NCI-H1417 treated with DMSO at 0.1 percent for 48 hours (cell line): ENCODE measurements at places on chromosomes 2 and 18.

DNA sequence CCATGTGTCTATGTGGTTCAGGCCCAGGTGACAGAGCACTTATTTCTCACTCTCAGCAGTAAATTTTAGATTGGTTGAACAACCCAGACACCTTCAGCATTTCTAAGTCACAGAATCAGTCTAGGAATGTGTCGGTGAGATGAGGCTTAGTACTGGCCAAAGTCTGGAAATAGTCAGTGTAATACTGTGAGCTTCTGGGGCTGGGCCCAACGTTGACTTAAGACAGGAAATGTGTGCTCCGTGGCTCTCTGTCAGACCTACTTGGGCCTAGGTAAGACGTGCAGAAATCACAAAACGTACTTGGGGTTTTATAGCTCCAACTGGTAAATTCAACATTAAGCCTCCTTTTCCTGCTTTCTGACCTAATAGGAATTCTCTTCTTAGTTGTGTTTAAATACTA lies 160.3 kb upstream of the COL3A1 start:
- DNase-seq = no peak

DNA sequence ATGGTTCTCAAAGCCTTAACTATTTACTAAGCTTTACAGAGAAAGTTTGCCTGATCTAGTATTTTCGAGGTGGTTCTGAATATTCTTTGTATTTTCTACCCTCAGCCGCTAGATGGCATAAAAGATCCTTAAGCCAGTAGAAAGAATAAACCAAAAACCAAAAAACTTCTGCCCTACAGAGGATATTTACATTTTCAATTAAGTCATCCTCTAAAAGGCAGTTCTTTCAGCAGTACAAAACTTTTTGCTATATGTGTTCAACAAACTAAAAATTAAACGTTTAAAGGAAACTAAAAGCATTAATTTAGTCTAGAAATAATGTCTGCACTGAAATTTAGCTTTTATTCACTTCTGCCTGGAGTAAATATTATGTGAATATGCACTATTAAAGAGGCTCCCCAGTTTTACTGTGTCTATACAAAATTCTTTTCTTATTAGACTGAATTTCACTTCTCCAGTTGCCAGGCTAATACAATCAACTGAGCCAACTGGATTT lies 297.5 kb downstream of the PIEZO2 start:
- no peak for DNase-seq

DNA sequence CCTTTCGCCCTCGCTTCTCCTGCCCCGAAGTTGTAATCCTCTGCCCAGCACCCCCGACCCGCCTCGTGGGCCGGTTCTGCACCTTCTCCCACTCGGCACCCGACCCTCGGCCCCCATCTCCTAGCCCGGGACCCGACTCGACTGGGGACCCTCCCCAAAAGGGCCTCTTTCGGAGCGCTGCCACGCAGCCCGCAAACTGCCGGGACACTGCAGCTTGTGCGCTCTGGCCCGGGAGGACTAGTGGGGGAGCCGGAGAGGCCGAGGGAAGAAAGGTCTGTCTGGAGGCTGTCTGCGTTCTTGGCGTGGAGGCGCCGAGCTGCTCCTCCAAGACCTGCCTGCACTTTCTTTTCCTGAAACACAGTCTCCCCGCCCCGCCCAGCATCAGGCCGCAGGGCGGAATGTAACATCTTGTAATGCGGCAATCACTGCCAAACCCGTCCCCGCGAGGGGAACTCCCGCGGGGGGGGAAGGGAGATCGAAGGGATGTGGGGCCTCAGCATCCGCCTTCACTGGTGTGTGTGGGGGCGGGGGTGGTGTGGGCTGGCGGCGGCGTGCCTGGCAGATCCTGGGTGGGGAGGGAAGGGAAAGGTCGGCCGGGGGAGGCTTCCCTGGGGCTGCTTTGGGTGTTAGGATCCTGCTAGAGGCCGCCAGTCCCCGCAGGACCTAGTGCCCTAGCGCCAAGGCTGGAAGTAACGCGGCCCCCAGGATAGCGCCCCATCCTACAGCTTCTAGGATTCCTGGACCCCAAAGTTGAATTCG lies 7.4 kb downstream of the DLX2 start:
- no peak for DNase-seq

GRCh38 chr2:60479226-60480088 lies 74.0 kb downstream of the BCL11A start:
- DNase-seq = no peak

DNA sequence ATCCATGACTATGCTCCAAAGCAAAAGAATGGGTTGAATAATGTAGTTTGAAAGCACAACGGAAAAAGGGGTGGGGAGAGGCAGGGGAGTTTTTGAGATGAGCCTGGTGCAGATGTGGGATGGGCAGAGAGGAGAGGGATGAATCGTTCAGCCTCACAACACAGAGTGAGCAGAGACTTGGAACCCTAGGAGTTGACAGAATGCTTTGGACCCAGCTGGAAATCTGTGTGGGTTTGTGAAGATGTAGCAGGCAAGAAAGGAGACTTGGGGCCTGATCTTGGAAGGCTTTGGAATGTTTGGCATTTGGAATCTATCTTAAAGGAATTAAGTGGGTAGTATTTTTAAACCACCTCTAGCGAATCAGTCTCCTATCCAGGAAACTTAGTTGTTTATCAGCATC lies 66.0 kb upstream of the KCTD1 start:
- no peak for DNase-seq

GRCh38 chr2:136929531-136929930 lies 164.2 kb downstream of the THSD7B start:
- DNase-seq = no peak

- DNase-seq = no peak
These were observed 32.0 kb upstream of the TFCP2L1 start for GRCh38 chr2:121316986-121317385.

GRCh38 chr2:196247114-196247975 lies 76.0 kb upstream of the STK17B start:
- DNase-seq = no peak

- no peak for DNase-seq
These were observed 81.5 kb downstream of the AFF3 start for GRCh38 chr2:100060875-100061274.

- no peak for DNase-seq
These were observed 21.3 kb downstream of the NBEAL1 start for GRCh38 chr2:203035879-203036470.

GRCh38 chr2:100275200-100275589 lies 47.1 kb downstream of the LONRF2 start:
- no peak for DNase-seq

- no peak for DNase-seq
These were observed 43.1 kb downstream of the AAK1 start for GRCh38 chr2:69600425-69600824.

- DNase-seq = no peak
These were observed 2.0 kb upstream of the CAPN10 start for GRCh38 chr2:240584486-240585031.

DNA sequence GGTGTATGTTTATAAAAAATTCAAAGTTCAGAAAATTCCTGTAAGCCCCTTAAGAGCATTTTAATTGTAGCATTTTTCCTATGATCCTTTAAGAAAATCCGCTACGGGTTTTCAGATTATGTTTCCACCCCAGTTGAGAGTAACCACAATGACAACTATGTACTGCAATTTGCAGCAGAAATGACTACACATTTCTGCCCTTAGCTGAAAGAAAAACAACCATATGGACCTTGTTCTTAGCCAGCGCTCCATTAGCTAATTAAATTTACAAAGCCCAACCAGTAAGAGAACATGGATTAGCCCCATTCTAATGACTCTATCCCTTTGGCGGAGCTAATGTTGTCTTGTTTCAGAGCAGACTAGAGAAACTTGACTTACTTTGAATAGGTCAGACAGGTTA lies 247.6 kb downstream of the SLC8A1 start:
- DNase-seq = no peak

- DNase-seq = no peak
These were observed 2.7 kb downstream of the C18orf54 start for GRCh38 chr18:54360406-54360805.

DNA sequence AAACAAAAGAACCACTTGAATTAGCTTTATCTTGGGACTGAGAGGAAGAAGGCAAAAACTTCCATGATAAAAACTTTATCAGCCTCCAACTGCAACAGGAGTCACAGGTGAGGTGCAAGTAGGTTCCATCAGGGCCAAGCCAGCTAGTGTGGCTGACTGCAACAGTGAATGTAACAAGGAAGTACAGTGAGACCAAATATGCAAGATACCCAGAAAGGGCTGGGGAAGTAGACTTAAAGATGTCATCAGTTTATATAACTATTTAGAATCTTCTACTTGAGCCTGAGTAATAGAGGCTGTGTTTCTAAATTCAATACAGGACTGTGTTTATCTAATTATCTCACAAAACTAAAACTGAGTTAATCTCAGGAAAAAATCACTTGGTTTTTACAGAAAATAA lies 14.8 kb downstream of the PLEKHM3 start:
- DNase-seq = no peak

DNA sequence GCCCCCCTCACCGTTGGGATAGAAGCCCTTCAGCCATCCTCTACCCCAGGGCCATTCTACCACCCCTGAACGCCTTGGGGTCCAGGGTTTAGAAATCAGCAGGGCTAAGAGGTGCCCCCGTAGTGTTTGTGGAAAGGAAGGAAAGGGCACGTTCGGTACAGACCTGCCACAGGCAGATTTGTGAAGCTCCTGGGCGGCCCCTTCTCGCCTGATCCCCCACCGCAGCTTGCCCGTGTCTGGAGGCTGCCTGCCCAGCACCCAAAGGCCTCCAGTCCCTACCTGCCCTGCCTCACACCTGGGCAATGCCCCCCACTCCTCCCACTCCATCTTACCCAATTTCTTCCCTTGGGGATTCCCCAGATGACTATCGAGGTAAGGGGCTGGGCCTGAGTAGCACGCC lies 21.2 kb downstream of the ATP6V1C2 start:
- no peak for DNase-seq

- DNase-seq = no peak
These were observed 41.8 kb upstream of the TMEM178A start for GRCh38 chr2:39623917-39624316.

- no peak for DNase-seq
These were observed 499.3 kb downstream of the IRS1 start for GRCh38 chr2:226300196-226300886.

DNA sequence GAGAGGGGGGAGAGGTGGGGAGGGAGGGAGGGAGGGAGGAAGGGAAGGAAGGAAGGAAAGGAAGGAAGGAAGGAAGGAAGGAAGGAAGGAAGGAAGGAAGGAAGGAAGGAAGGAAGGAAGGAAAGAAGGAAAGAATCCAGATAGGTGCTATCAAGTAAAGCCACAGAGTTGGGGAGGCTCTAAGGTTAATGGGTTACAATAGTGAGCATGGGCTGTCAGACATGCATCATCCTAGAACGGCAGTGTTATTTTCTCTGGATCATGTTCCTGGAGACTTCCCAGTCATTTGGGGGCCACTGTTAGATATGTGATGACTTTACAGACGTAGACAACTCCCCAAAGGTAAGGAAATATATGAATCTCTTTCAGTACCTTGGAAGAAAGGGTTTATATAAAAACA lies 31.1 kb downstream of the CDK15 start:
- no peak for DNase-seq

GRCh38 chr2:23012499-23012898 lies 372.5 kb upstream of the KLHL29 start:
- DNase-seq = no peak

DNA sequence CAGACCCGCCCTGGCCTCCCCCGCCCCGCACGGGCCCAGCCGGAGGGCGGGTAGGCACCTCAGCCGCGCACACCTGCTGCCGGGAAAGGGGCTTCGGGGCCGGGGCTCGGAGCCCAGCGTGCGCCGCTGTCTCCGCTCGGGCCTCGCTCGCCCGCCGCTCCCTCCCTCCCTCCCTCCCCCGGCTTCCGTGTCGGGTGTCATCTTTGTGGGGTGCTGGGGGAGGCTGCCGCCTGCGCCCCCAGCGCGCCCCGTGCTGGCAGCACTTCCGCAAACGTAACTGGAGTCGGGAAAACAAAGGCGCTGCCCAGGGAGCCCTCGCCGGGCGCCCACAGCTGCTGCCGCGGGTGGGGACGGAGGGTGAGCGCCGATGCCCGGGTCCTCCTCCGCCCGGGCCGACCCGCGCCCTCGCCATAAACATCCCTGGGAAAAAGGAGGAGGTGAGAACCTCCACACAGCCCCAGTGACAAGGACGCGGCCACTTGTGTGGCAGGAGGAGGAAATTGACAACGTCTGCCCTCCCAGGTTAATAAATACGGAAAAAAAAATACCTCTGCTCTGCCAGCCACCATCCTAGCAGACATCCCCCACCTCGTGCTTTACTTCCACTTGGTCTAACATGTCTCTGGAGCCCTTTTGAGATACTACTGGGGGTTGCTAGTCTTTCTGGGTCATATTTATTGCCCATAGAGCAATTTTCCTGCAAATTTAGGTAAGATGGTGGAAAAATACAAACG lies 550 bp downstream of the MFSD6 start:
- DNase-seq = peak; percentile 55

GRCh38 chr2:26562811-26563645 lies 78.1 kb downstream of the CIB4 start:
- no peak for DNase-seq

GRCh38 chr2:22518641-22519040 lies 866.3 kb upstream of the KLHL29 start:
- DNase-seq = no peak

GRCh38 chr2:172856606-172857005 lies 121.0 kb downstream of the RAPGEF4 start:
- no peak for DNase-seq

GRCh38 chr18:79397830-79398761 lies 2.4 kb downstream of the NFATC1 start:
- DNase-seq = no peak

GRCh38 chr2:216392945-216393840 lies 19.1 kb upstream of the SMARCAL1 start:
- no peak for DNase-seq

GRCh38 chr2:100292022-100292580 lies 30.2 kb downstream of the LONRF2 start:
- no peak for DNase-seq

DNA sequence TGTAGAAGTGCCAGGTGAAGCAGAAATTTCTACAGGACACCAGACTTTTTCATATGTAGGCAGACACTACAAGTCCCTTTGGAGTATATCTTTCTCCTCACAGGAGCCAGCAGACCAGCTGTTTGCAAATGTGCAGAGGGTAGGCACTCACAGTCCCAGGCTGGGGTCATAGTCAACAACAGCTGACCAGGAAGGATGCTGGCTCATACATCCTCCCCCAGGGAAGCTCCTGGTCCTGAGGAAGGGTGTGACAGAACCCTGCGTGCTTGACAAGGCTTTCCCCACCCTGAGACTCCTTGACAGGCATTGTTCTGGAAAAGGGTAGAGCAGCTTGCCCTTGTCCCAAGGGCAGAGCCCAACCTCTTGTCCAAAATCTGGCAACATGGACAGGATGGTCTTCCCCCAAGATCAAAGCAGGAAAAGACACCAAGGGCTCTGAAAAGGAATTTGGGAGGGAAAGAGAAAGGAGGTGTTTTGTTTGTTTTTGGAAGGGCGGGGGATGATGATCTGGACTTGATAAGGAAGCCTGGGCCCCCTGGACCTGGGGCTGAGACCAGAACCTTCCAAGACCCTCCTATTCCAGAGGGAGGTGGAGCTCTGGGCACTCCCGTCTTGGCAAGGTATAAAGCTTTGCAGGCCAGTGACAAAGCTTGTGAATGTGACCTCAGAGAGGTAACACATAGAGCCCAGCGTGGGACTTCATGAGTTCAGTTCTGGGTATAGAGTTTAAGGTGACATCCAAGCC lies 87.1 kb downstream of the GFPT1 start:
- DNase-seq = no peak
